ENCODE measurements at places on chromosomes 5 and 9. TPM values are rescaled to one million over a fixed set of nuclear protein-coding genes. Genes with fewer than 3 reads are reported as not detected.

- DNase-seq = no peak
These were observed 467.5 kb downstream of the EFNA5 start for GRCh38 chr5:107203243-107203642.

DNA sequence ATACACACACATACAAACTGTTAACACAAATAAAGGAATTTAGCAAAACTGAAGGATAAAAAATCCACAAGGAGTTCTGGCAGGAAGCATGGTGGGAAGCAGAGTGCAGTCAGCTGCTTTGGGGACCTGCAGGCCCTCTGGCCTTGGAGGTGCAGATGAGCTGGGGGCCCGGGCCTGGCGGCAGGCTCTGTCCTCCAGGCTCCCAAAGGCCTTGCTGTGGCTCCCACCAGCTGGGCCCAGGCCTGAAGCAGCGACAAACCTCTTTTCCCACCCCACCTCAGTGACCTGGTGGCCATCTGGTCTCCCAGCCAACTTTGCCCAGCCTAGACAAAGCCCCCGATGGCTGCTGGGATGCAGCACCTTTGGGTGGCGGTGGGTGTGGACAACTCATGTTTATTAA lies 67.8 kb downstream of the GLRA1 start:
- DNase-seq = no peak

DNA sequence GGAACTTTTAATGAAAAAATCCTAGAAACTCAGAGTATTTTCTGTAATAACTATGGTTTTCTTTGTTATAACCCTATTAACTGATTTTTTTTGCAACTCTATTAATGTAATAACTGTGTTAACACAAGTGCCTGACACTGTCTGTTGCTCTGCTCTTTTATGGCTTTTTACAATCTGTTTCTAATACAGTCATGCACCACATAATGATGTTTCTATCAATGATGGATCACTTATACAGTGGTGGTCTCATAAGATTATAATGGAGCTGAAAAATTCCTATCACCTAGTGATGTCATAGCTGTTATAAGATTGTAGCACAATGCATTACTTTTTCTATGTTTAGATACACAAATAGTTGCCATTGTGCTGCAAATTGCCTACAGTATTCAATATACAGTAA lies 123.1 kb upstream of the SV2C start:
- no peak for DNase-seq

GRCh38 chr5:5141625-5142525 lies 1.7 kb downstream of the ADAMTS16 start:
- DNase-seq = peak; percentile 7

- DNase-seq = no peak
These were observed 84.6 kb upstream of the GRAMD2B start for GRCh38 chr5:126338635-126339034.

PFN3 gene
- not detected for polyA plus RNA-seq

PCDHB11 gene
- not detected for polyA plus RNA-seq

RMRP gene
- polyA plus RNA-seq = not detected

SLC45A2 gene
- not detected for polyA plus RNA-seq

DNA sequence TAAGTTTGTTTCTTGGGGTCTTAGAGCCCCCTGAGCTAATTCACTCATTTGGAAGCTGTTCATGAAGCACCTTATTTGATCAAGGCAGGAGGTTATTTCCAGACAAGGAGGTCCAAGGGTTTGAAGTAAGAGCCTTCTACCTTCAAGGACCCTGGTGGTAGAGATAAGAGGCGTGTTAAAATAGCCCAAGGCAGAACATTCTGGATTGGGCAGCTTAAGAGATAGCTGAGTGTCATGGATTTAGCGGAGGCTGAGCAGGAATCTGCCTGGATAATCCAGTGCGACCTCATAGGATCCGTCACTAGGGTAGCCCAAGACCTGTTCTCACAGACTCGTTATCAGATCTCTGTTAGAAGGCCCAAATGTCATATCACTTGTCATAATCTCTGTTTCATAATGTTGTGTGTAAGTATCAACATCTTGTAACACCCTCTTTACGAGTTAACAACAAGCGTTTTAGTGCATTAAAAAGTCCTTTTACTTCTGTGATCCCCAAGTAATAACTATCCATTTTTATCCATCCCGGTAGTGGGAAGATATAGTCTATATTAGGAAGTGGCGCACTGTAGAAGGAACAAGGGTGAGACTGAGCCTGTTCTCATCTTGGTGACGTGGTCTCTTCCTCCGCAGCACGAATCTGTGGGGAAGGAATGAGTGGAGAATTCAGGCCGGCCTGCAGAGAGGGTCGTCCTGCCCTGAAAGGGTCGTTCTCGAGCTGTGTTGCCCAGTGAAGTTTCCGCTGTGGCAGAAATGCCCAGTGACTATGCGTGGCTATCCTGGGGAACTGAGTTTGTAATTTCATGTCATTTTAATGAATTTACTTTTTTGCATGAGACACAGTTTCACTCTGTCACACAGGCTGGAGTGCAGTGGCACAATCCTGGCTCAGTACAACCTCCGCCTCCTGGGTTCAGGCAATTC lies 28.8 kb downstream of the SLC25A25 start:
- no peak for DNase-seq

ANKRD34B gene
- polyA plus RNA-seq = 1.3 TPM

CTXN3 gene
- not detected for polyA plus RNA-seq

GRCh38 chr5:10266839-10267238 lies 16.8 kb downstream of the CCT5 start:
- peak; percentile 45 for DNase-seq

DNA sequence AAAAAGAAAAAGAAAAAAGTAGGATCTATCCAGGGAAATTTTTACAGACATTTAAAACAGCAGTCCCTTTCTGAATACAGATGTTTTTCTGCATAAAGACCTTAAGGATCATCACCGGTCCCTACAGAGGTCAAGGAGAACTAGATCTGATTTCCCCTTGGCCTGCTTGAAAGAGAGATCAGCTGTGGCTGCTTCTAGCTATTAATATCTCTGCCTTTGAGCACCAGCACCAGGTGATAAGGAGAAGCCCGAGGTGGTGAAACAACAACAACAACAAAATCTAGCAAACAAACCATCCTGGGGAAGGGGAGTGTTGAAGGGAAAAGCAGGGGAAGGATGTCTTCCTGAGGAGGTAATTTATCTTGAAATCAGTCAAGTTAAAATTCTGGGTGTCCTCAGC lies 42.1 kb downstream of the ZNF366 start:
- no peak for DNase-seq

DNA sequence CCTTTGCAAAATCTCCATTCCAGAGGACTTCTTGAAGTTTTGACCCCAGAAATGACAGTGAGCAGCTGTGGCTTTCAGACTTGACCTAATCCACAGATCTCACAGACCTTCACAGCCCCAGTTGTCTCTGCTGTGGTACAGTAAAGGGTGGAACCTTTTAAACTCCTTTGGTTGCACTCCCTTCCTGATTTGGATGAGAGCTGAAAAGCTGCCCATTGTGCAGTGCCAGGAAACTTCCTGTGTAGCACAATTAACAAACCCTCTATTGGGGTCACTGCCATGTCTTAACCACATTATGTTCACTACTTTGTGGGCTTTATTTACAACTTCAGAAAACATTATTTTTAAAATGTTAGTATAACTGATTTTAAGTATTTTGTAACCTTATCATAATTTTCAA lies 56.7 kb upstream of the PCSK5 start:
- no peak for DNase-seq

GRCh38 chr5:151075698-151076331 lies 5.0 kb downstream of the TNIP1 start:
- DNase-seq = peak; percentile 59

- no peak for DNase-seq
These were observed 508.3 kb upstream of the DAB2 start for GRCh38 chr5:39933061-39933460.

CER1 gene
- polyA plus RNA-seq = not detected

DNA sequence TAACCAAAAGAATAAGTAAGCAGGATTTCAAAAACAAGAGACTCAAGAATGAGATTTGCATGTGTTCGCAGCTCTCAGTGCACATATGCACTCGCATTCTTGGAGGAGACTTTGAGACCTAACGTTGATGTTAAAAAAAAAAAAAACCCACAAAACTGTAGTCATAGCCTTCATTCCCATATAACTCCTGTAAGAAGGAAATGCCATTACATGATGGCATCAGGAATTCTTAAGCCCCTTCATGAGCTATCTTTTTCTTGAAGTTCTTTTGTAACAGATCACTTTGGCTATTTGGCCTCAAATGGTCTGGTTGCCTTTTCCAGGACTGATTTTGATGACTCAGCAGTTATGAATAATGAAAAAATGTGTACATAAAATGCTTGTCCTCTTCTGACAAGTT lies 113.8 kb downstream of the ALDH1A1 start:
- DNase-seq = no peak

CDHR2 gene
- not detected for polyA plus RNA-seq

DNA sequence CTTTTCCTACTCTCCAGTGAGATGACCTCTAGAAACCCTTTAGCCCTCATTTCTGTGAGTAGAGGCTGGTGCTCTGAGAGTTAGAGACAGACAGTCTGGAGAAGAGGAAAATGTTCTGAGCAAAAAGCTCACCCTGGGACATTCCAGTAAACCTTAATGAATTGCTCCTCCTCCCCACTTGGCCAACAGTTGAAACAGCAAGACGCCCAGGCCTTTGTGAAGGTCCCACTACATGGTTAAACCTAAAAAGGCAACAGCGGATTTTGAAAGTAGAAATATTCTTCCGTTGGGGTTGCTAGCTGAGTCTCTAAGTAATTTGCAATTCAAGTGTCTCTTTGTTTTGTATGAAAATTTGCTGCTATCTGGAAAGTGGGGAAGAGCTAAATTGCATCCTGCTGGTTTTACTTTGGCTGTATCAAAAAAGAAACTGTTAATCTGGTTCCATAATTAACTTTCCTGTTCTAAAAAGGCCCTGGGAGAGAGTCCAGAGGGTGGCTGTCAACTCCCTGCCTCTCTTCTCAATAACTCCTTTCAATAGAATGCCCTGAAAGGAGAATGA lies 63.8 kb downstream of the ATP10B start:
- no peak for DNase-seq

DNA sequence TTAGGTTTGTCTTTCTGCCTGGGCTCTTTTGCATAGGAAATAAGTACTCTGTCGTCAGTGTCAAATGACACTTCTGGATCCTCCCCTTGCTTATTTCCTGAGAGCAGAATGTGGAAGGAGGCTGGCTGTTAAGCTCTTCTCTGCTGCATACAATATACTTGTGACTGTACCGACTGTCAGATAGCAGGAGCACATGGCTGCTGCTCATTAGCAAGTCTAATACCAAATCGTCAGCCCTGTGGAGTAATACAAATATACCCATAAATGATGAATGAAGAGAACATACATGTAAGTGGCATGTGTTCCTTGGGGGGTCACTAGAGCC lies at the start of gene GPR151:
Gene GPR151, minus strand, starts transcription at position 40 of the 325 bp plus-strand sequence. CDS start 77 bp downstream, outside the sequence.
- no peak for DNase-seq

DNA sequence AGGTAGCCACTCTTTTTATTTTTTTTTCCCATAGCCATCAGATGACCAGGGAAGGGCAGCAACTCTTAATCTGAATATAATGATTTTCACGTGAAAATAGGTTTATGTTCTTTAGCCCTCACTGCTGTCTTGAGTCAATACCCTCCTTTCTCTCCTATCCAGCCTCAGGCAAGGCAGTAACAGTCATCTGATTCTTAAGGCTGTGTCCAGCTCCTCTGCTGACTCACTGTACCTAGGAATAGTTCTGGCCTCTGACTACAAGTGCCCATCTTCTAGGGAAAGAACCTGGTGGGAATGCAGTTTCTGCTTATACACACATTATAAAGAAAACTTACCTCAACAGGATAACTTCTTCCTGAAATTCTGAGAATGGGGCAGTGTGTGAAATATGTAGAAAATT lies 30.7 kb downstream of the DHX29 start:
- DNase-seq = no peak

GRCh38 chr5:14035859-14036503 lies 91.5 kb upstream of the DNAH5 start:
- peak; percentile 43 for DNase-seq

TRIM14 gene
- polyA plus RNA-seq = 23.0 TPM

SMIM33 gene
- not detected for polyA plus RNA-seq

DNA sequence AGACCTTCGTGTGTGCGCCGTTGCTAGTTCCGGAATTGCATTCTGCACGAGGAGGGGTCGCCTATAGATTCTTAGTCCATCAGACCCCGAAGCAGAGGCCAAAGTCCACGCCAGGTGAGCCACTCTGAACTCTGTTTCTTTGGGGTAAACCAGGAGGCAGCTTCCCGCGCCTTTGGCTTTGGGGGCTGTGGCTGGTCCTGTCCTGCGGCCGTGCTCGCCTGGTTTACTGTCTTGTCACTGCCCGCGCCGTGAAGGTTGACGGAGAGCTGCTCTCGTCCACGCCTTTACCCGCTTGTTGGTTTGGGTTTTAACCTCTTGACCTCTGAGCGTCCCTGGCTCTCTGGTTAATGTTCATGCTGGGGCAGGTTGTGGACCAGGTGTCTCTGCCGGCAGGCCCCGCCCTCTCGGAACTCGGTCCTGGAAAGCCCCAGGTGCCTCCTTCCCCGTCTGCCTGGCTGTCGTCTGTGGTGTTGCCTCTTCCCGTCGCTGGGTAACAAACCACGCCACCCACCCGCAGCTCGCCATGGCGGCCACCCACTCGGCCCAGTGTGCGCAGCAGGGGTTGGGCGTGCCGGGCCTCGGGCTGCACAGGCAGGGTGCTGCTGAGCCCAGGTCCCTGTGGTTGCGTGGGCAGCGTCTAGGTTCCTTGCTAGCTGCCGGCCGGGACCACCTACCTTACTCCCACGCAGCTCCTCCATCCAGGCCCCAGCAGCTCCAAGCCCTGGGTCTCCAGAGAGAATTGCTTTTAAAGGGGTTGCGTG lies 44.6 kb upstream of the CACNA1B start:
- no peak for DNase-seq

DNA sequence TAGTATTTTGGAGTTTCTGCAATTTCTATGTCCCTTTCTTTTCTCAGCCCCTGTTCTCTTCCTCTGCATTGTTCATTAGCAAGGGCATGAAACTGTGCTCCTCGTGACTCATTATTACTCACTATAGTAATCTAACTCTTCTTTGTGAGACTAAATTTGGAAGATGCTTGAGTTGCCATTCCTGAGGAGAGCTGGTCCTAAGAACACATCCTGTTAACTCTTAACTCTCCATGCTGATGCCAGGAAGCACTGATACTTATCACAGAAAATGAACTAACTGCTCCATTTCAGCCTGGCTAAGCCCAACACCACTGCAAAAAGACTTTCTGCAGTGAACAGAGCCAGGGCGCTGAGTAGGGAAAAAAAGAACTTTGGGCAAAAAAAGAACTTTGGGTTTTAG lies 10.6 kb upstream of the CSNK1A1 start:
- DNase-seq = peak; percentile 9

DNA sequence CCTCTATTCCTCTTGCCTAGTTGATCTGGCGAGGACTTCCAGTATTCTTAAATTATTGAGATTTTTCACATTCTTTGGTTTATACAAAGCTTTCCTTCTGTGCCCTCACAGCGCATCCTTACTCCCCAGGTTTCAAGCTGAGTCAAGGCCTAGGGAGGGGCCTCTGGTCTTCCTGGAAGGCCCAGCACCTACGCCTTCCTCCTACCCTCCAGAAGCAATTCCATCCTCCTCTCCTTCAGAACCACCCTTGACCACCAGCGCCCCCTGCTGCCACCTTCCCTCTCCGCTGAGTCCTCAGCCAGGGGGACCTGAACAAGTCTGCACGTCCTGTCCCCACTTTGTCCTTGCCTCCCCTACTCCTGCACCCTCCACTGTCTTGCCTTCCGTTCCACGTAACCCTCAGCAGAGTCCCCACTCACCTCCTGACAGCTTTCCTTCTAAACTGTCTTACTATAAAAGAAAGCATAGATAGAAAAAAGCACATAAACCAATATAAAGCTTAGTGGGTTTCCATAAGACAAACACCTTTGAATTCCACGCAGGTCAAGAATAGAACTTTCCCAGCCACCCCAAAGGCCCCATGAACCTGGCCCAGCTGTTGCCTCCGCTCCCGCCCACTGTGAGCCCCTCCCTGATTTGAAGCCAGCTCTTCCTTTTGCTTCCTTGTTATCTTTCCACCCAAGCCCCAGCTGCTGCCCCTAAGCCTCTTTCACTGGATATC lies 63.0 kb upstream of the CTSL start:
- peak; percentile 62 for DNase-seq
